AG20443 (cell line): ENCODE measurements at places on chromosomes 5 and 9.

DNA sequence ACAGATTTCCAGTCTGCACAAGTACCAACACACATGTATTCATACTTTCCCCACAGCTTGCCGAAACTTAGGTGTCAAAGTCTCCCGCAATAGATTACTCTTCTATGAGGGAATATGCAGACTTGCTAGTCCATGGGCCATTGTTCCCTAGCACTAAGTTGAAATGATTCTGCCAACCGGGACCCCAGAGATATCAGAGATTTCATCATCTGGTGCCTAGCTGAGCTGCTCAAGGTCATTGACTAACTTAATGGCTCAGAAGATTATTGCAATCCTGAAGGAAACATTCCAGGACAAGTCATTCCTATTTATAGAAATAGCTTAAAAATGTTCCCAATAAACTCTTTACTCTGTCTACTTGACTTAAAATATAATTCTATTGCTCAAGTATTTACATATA is 202.6 kb downstream of the PIK3R1 start:
- peak; percentile 53 for DNase-seq

GRCh38 chr9:134662143-134662876 is 20.7 kb downstream of the COL5A1 start:
- peak; percentile 87 for DNase-seq

GRCh38 chr5:33102551-33102950 is 338.2 kb upstream of the TARS1 start:
- DNase-seq, result no peak

DNA sequence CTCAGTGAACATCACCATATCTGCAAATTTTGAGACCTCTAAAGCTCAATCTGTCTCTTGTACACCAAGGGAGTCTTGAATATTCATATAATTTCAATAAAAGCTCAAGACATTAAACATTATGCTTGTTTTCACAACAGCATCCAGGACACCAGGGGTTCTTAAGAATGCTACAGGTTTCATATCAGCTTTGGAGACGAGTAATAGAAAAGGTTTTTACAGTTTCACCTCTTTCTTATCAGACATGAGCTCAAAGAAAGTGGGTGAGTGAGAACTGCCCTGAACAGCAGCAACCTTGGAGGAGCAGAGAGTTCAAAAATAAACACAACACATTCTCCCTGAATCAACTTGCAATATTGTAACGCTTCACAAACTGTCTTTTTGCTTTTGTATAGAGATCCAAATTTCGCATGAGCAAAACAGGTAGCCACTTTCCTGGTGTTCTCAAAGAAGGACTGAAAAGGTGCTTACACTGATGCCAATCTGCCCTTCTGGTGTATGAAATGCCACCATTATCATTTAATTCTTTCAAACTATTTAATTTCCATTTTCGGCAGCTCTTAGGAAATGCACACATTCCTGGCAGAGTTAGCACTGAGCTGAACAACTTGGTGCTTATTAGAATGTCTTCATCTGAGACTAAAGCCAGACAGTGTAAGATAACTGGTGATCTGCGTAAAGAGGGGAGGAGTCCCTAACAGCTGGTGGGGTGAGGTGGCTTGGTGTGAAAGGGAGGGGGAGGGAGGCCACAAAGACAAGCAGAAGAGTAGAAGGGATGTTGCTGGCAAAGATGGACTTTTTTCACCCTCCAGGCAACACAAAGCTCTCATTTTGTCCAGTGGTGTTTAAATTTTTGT is 535.3 kb downstream of the PDE4D start:
- no peak for DNase-seq

- DNase-seq, result no peak
Measured at GRCh38 chr5:117189784-117190183, 615.2 kb upstream of the SEMA6A start.

- DNase-seq, result peak; percentile 92
Measured at GRCh38 chr9:96383165-96383942, at the start of gene SLC35D2. TSS of gene SLC35D2 (minus strand) at chr9:96383711. CDS start at chr9:96383634, 77 bp downstream.

DNA sequence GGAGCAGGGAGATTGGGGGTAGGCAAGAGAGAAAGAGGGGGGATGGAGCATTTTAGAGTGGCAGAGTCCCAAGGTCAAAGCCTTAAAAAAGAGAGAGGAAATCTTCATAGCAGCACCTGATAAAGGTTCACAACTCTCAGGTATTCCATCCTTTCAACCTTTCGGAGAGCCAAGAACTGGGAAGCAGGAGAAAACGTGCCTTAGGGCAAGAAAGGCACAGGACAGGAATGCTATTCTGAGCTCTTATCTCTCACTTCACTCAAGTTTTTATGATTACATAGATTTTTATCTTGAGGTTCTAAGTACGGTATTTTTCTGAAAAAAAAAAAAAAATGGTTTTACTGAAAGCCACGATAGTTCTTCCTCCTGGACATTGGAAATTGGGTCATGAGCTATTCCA is 34.5 kb upstream of the SMAD5 start:
- no peak for DNase-seq

- DNase-seq, result no peak
Measured at GRCh38 chr5:172959824-172960799, 888 bp downstream of the RPL26L1 start.
